ENCODE measurements at places on chromosomes 1 and 21.
A peak's percentile ranks its signal among the peaks of the same experiment; 100 is the strongest.

DNA sequence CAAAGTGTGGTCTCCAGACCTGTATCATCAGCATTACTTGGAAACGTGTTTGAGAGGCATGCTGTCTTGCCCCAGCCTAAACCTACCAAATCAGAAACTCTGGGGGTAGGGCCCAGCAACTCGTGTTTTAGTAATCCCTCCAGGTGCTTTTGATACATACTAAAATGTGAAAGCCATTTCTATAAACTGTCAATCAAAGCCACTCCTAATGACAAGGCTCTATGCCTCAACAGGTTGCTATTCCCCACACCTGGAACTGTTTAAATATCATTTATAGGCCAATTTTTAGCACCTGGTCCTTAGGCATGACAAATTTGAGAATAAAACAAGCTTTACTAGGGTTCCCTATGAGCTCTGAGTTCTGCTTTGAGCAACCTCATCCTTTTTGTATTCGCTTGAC, 158.7 kb upstream of the NR5A2 start:
- DNase-seq, result no peak

GRCh38 chr1:241702442-241703373, 50.6 kb downstream of the WDR64 start:
- peak; percentile 17 for DNase-seq

- peak; percentile 65 for DNase-seq
Observed at GRCh38 chr1:19909971-19910370, 13.4 kb downstream of the PLA2G2E start.

- DNase-seq, result no peak
Observed at GRCh38 chr1:5747426-5748285, 244.6 kb downstream of the NPHP4 start.

DNA sequence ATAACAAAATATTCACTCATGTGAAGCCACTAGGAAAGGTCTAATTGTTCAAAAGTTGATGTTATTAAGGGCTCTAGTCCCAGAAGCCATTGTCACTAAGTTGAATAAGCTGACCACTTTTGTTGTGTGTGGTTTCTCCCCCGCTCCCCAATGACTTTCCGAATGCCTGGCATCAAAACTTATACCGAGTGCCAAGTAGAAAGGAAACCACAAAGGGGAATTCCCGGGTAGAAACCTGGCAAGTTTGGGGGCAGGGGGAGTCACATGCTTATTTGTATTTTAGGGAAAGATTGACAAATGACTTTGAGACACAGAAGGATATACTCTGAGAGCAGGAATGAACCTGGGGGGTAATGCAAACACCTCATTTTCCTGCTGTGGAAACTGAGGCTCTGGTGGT, 154.1 kb downstream of the TGFBR3 start:
- DNase-seq, result peak; percentile 81

DNA sequence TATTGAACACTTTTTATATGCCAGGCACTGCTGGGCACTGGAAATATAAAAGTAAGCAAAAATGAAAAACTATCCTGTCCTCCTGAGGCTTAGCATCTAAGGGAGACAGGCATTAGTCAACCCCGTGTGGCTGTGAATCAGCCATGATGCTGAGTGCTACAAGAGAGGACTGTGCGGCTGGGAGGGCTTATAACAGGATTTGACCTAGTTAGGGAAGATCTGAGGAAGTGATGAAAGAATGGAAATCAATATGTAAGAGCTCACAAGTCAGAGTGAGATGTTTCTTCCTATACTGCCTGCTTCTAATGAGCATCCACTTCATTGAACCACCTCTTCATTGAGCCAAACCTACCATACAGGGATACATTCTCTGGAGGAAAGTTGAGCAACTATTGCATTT, 15.1 kb downstream of the TRIM45 start:
- DNase-seq, result no peak

DNA sequence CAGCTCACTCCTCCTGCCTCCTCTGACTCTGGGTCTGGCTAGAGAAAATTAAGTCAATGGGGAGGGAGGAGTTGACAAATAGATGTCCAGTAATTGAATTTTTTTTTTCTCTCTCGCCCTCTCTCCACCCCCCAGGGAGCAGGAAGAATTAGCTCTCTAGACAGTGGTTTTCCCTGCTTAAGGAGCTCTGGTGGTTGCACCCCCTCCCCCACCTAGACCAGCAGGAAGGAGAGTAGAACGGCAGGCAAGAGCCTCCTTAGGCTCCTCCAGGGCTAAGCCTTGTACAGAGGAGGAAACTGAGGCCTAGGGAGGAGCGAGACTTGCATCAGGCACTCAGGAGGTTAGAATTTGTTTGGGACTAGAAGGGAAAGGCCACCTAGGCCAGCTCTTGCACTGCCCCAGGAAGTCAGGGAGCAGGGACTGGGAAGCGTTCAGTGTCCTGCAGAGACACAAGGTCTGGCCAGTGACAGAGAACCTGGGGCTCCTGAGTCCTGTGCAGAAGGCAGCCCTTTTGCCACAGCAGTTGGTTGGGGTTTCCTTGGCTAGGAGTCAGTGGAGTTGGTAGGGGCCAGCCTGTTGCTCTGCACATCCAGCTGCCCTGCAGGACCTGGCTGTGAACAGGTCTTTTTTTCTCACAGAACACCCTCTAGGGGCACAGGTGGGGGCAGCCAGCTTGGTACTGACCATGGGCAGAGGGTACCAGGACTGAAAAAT, 49.5 kb upstream of the ACOT11 start:
- no peak for DNase-seq

GRCh38 chr21:14711287-14711686, 165.2 kb upstream of the SAMSN1 start:
- no peak for DNase-seq

DNA sequence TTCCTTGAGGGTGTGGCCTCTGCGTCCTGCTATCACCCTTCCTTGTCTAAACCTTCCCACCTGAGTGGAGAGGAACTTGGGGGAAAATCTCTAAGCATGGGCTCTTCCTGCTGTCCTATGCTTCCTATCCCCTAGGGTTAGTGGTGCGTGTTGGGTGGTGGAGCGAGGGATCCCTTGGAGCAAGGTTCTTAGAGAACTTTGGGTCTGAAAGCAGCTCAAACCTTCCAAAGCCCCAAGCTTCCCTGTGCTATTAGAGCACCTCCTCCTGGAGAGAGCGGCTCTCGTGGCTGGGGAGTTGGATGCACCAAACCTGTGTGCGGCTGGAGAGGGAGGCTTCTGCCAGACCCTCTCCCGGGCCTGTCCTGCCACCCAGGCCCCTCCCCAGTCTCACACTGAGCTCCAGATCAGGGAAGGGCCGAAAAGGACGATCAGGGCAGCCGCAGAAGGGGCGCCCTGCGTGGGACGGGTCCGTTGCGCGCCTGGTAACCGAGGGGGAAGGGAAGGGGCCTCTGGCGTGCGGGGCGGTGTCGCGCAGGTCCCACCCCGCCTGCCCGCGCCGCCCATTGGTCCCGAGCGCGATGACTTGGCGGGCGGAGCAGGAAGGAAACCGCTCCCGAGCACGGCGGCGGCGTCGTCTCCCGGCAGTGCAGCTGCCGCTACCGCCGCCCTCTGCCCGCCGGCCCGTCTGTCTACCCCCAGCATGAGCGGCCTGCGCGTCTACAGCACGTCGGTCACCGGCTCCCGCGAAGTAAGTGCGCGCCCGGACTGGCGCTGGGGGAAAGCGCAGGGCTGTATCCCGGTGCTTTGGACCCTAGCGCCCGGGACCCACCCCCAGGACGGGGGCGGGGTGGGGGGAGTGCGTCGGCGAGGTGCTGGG, at the start of gene SH3BGRL3:
TSS of gene SH3BGRL3 (plus strand) at position 631 of the 877 bp plus-strand sequence. CDS start at position 701, 70 bp downstream.
- peak; percentile 91 for DNase-seq

- DNase-seq, result no peak
Observed at GRCh38 chr1:180234369-180235076, 4.5 kb downstream of the LHX4 start.

GRCh38 chr21:26332867-26333266, 162.3 kb upstream of the APP start:
- DNase-seq, result no peak

- no peak for DNase-seq
Observed at GRCh38 chr1:159879136-159879535, 16.7 kb upstream of the VSIG8 start.

DNA sequence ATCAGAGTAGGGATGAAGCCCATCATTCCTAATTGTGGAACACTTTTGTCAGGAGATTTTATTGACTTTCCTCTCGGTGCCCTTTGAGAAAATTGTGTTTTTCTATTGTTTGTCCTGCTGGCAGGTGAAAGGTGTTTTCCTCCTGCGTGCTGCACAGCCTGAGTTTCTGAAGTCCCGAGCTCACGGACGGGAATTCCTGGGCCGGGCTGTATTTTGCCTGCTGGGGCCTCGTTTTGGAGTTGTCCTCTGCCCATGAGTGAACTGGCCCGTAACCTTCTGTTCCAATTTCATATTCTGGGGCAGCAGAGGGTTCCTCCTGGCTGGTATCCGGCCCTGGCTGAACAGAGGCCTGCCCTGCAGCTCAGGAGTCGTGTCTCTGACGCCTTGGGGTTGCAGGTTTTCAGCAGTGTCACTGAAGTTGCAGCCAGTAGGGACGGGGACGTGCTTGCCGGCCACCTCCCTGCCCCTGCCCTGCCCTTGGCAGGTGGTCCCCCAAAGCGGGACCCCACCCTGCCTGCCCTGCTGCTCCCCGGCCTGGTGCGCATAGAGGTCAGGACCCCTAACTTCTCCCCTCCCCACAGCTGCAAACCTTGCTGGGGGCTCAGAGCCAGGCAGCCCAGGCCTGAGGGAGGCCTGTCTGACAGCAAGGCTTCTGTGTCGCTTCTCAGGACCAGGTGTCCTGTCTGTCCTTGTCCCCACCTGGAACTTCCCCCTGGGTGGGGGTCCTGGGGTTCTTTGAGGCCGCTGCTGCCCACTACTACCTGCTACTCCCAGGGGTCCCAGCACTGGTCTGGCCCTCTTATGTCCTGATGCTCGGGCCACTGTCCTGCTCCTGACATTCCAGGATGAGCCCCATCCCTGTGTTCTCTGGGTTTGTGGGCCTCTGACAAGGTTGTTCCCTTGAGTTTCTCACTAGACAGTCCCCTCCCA, 49.0 kb downstream of the SLX9 start:
- no peak for DNase-seq

DNA sequence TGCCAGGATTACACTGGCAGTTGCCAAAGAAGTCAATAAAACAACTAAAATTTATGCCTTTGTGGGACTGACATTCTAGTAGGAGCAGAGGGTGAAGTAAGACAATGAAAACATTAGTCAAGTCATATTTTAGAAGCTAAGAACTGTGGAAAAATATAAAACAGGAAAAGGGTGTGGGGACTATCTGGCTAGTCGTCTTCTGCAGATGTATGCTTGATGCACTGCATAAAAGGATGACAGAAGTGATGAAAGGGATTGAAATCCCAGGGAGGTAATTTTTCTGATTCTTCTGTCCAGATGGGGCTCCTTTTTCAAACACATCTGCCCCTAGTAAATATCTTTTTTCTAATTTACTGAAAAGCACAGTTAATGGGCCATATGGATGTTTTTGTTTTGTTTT, 706.3 kb downstream of the ADGRL2 start:
- no peak for DNase-seq

- no peak for DNase-seq
Observed at GRCh38 chr1:59686574-59686973, 128.2 kb upstream of the HOOK1 start.

DNA sequence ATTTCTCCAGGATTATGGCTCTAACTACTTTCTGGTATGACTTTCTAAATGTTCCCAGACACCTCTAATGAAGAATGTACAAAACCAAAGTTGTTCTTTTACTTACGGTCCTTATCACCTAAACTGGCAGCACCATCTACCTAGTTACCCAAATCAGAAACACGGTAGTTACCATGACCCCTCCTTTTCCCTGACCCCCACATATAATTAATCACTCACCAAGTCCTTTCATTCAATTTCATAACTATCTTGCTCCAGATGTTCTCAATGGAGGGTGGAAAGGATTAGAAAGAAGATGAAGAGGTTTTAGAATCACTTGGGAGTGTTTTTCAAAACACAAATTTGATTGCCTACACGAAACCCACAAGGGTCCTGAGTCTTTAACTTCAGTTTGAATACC, 98.0 kb downstream of the DENND1B start:
- DNase-seq, result no peak

DNA sequence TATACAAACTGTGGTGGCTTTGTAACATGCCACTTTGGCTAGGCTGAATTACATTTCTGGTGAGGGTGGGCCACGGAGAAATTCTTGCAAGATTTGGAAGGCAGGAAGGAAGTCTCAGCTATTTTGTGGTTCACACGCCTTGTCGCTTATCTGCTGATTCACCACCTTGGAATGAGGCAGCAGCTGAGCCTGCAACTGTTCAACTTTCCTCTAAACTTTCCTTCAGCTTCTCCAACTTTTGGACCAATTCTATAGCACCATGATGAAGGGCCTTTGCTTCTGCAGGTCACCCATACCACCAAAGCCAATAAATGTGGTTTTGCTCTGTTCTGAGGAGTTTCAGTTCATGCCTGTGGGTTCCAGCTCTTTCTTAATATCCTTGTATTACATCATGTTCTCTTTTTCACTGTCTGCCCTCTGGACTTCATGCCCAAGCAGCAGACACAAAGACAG, 337.6 kb upstream of the SNX7 start:
- DNase-seq, result peak; percentile 96

GRCh38 chr1:150960646-150961045, 14.0 kb downstream of the CERS2 start:
- DNase-seq, result no peak

GRCh38 chr21:30719401-30719800, 824 bp upstream of the KRTAP21-3 start:
- no peak for DNase-seq

GRCh38 chr1:89822999-89823628, 2.3 kb downstream of the LRRC8D start:
- DNase-seq, result no peak

DNA sequence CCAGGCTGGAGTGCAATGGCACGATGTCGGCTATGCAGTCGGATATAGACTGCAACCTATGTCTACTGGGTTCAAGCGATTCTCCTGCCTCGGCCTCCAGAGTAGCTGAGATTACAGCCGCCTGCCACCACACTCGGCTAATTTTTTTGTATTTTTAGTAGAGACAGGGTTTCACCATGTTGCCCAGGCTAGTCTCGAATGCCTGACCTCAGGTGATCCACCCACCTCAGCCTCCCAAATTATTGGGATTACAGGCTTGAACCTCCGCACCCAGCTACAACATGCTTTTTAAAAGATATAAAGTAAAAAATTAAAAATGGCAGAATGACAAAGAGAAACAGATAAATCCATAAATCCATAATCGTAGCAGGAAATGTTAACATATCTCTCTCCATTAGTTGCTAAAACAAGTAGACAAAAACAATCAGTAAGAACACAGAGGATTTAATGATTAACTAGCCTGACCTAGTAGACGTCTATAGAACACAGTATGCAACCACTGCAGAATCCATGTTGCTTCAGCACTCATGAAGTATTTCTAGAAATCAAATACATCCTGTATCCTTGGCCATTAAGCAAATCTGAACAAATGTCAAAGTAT, 59.9 kb upstream of the SPOCD1 start:
- no peak for DNase-seq

- no peak for DNase-seq
Observed at GRCh38 chr1:7395251-7395650, 375.8 kb upstream of the VAMP3 start.

DNA sequence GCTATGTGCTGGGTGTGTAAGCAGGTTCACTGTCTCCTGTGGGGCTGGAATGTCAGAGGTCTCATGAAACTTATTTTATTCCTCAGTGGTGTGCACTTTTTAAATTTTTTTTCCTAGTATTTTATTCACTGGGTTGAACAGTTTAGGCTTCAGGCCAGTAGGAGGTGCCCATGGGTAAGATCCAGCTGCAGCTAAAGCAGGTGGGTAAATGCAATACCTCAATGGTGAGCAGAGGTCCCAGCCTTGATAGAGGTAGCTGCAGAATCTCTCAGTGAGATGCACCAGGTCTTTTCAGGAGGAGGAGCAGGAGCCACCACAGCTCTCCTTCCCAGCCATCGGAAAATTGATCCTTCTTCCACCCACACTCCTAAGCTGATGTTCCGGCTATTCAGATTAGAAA, 12.6 kb upstream of the OR6N2 start:
- DNase-seq, result no peak

GRCh38 chr1:189431447-189431846, 1046.2 kb downstream of the BRINP3 start:
- DNase-seq, result peak; percentile 15

Measured in myocyte (in vitro differentiated cells).